ENCODE measurements at places on chromosomes 6 and 20.

DNA sequence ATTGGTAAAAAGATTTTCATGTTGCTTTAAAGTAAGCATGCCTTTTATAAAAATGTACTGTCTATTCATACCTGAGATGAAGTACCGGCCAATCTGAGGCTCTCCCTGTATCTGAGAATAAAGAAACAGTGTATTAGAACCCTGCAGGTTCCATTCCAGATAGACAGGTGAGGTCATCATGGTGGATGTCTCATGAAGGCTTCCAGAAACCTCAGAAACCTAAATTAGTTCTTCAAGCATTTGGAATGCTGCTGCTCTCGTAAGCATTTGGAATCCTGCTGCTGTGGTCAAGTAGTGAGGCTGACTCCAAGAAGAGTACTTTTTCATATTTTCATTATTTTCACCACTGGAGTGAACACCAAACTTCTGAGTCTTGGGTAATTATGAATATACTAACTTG, 642.3 kb downstream of the MAFB start:
- DNase-seq, result no peak

DNA sequence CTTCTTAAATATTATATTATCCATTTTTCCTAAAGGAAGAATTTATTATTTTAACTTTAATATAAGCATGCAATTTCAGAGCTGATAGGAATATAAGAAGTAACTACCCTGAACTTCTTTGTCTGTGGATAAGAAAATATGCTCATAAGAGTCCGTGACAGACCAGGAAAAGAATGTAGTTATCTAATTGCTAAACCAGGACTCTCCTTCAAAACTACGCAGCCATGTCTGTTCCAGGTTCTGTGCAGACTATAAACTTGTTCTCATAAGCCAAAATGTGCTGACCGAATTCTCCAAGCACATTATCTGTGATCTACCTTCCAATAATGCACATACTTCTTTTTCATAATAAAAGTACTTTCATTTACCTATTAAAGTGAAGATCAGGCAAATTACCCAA, 116.5 kb downstream of the TRDN start:
- DNase-seq, result no peak

DNA sequence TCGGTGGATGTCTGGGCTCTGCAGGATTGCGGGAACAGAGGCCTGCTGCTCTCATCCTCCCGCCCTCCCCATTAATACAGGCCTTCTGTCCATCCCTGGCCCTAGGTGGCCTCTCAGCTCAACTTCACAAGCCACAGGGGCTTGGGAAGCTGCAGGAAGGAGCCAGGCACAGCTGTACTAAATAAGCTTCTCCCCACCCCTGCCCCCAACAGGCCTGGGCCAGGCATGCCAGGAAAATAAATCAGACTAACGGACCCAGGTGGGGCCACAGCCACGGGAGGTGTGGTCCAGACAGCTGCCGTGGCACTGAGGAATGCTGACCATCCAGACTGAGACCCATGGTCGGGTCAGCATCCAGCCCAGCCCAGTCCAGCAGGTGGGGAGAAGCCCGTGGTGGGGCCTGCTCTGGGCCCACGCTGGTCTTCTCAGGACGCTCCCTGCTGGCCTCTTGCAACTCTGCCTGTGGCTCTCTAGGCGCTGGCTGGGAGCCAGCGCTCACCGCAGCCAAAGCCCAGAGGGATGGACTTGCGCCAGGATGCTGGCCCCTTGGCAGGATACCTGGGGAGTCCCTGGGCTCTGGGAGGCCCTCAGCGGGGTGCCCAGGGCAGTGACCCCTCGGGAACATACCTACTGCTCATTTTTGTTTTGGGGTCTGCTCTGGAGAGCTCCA, 8.6 kb upstream of the YTHDF1 start:
- DNase-seq, result peak; percentile 37

GRCh38 chr6:128111096-128111495, 210.2 kb upstream of the THEMIS start:
- DNase-seq, result no peak

- peak; percentile 87 for DNase-seq
These were observed 31.8 kb upstream of the ELMO2 start for GRCh38 chr20:46438156-46438750.

DNA sequence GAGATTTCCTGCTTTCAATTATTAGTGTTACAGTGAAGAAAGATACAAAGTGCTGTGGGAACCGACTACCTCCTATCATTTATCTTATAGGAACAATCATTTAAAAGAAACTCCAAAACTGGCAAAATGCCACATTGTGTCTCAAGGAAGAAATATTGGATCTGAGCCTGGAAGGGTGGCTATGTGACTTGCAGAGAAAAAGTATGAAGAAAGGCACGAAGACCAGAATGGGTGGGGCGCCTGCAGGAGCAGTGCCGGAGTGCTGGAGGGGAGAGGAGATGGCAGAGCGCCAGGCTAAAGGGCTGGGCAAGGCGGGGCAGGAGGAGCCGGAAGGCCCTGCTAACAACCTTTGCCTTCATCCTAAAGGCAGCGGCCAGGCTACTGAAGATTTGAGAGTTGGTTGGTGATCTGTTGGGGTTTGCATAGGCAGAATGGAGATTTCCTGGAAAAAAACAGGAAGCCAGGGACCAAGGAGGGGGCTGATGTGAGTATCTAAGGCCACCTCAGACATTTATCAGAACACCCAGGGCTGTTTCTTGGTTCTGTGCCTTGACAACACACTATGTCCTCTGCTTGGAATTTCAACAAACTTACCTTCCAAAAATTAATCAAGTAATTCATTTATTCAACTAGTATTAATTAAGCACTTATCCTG, 125.6 kb downstream of the MAFB start:
- DNase-seq, result no peak

DNA sequence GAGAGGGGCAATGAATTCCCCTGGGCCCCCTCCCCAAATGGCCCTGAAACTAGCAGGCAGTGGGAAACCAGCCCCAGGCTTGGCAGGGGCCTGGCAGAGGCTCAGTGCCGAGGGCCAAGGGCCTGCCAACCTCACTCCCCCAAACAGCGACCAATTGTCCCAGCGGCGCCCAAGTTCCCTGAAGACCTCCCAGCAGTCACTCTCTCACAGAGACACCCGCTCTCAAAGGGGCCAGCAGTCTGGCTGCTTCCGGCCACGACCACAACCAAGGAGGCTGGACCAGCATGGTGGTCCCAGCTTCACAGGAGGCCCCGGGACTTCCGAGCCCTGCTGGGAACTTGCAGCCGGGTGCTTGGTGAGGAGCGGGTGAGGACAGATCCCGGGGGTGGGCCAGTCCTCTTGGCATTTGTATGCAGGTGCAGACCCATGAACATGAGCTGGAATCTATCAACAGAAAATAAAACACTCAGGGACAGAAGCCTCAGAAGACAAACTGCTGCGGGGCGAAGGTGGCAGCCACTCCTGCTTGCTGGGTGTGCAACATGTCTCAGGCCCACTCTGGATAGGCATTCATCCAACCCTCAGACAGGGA, 17.5 kb upstream of the SIRPA start:
- peak; percentile 27 for DNase-seq

- DNase-seq, result no peak
These were observed 297.3 kb upstream of the FLRT3 start for GRCh38 chr20:14634665-14635064.

DNA sequence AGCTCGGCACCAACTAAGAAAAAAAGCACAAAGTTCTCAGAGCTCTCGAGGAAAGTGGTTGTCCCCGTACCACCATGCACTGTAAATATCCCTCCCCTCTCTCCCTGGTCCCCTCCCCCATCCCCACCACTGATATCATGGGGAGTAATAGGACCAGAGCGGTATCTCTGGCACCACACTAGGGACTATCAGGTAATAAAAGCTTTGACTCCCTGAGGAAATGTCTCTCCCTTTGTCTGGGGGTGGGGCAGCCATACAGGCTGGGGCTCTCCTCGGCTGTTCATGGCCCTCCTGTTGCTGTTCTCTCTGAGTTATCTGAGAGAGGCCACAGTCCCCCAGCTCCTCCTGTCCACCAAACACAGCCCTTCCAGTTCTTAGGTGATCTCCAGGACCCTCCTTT, 5.0 kb upstream of the GNRH2 start:
- no peak for DNase-seq

- no peak for DNase-seq
These were observed 82.6 kb upstream of the BMP5 start for GRCh38 chr6:55957961-55958422.

DNA sequence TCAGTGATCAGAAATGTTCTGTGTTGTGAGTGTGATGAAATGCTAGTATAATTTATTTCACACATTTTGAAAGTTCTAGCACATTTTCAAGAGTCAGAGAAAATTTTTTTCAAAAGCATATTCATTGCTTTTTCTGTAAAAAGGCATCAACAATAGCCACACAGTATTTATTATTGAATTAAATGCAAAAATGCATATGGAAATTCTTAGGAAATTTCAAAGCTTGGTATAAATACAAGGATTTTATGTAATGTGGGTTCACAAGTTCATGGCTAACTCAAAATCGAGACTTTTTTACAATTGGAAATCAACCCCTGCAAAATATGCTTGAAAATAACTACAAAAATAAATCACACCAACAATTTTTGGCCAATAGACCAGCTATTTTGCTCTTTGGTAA, 302.0 kb upstream of the ECI2 start:
- no peak for DNase-seq

GRCh38 chr6:90328004-90328403, 31.4 kb upstream of the BACH2 start:
- no peak for DNase-seq

DNA sequence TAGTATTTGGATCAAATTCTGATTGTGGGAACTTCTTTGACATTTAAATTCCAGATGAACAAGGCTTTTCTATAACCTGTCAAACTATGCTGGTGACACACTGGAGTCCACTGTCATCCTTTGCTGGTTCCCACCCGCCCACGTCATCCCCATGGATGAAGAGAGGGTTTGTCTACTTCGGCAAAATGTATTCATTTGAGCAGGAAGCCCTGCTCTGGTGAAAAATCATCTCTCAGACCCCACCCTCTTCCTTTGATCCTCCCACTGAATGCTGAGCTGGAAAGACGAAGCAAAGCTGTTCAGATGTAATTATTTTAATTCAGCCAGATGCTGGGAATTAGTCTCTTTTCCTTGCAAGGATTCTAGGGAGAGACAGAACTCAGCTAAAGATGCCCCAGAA, 50.5 kb downstream of the CPNE5 start:
- DNase-seq, result no peak

- no peak for DNase-seq
These were observed 9.1 kb downstream of the HIVEP2 start for GRCh38 chr6:142935553-142936517.

DNA sequence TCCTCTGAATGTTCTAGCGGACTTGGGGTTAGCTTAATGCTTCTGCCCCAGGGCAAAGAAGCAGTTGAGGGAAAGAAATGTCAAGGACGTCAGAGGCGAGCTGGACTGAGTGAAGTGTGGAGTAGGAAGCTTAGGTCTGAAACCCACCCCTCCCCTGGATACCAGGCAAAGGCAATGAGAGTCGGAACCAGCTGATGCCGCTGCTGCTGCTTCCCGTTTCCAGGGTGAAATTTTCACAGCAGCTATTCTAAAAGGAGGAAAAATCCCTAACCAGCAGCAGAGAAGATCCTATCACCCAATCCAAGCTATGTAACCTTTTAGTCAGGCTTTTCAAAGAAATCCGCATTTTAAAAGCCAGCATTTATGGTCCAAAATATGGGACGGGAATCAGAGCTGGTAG, 564.3 kb downstream of the LMBRD1 start:
- DNase-seq, result no peak

DNA sequence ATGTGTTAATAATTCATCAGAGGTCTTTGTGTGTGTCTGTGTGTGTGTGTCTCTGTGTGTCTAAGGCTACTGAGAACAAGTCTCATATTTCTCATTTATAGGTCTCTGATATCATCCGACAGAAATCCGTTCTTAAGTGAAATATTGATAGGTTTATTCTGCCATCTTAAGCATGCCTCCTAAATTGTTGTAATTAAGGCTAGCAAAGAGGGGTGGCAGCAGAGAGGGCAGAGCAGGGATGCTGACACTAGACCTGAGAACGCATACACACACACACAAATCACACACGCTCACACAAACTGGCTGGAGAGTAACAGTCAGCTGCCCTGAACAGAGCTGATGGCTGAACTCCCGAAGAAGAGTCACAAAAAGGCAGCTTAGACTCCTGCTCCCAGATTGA, 84.9 kb upstream of the LRFN2 start:
- DNase-seq, result no peak

- no peak for DNase-seq
These were observed 28.3 kb upstream of the CSNK2A1 start for GRCh38 chr20:571754-572441.

DNA sequence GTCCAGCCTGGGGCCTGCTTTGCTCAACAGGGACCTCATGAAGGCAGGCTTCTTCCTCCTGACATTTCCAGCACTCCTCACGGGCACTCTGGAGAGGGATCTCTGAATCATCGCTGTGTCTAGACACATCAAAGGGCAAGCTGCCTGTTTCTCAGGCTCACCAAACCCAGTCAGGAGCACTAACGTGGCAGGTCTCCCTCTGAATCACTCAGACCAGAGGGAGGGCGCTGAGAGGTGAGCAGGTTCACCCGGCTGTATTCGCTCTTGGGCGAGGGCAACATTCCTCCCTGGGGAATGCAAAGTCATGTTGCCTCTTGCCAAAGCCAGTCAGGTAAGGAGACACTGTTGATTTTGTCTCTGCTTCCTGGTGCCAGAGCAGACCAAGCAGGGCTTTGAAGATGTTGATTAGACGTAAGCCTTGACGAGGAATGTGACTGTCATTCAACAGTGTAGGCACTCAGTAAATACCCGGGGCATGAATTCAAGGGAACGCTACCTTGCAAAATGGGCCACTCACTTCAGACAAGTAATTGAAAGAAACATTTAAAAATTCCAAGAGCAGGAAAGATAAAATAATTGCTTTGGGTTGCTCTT, 50.1 kb downstream of the CYP24A1 start:
- DNase-seq, result no peak

GRCh38 chr6:88361298-88361697, 195.2 kb upstream of the CNR1 start:
- DNase-seq, result no peak

Measured in substantia nigra (tissue), 51 donors.